ENCODE measurements at places on chromosomes 13 and 19. TPM values are rescaled to one million over a fixed set of nuclear protein-coding genes. Genes with fewer than 3 reads are reported as not detected.

DNA sequence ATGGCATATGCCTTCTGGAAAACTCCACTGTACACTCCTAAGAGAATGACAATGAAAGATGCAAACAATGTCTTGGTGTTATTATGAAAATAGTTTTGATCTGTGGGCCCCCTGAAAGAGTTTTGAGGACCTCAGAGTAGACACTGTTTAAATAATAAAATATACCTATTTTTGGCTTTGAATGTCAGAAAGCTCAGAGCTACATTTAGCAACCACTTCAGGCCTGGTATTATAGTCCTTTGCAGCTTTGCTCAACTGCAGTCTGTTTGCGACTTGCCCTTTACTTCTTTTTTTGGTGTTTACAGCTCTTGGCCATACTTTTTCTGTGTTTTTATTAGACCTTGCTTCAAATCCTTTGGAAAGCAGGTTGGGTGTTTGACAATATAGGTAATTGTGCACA, 5.8 kb upstream of the UBE2L5 start:
- no peak for DNase-seq

The DNAJB1 gene
- 113 TPM for total RNA-seq

GRCh38 chr19:55354698-55355212, at the start of gene COX6B2:
TSS of gene COX6B2 (minus strand) at chr19:55354719. CDS start at chr19:55354521, 198 bp downstream.
- DNase-seq: no peak

- no peak for DNase-seq
Observed at GRCh38 chr19:5337708-5338655, 2.6 kb downstream of the PTPRS start.

- DNase-seq: no peak
Observed at GRCh38 chr19:4717966-4718701, 5.5 kb downstream of the DPP9 start.

The FOSB gene
- total RNA-seq: 10.2 TPM

DNA sequence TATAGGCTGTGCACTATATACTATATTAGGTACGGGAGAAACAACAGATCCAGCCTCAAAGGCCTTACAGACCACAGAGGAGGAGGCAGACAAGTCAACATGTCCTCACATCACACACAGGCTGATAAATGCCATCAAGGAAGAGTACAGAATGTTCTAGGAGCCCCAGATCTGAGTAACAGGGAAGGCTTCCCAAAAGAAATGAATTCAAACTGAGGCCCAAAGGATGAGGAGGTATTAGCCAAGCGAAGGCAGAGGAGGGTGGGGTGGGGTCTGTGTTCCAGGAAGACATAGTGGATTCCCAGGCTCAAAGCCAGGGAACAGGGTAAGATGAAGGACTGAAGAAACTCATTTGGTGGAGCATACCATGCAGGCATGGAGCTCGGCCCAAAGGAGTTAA, 55.1 kb downstream of the RXFP2 start:
- no peak for DNase-seq

DNA sequence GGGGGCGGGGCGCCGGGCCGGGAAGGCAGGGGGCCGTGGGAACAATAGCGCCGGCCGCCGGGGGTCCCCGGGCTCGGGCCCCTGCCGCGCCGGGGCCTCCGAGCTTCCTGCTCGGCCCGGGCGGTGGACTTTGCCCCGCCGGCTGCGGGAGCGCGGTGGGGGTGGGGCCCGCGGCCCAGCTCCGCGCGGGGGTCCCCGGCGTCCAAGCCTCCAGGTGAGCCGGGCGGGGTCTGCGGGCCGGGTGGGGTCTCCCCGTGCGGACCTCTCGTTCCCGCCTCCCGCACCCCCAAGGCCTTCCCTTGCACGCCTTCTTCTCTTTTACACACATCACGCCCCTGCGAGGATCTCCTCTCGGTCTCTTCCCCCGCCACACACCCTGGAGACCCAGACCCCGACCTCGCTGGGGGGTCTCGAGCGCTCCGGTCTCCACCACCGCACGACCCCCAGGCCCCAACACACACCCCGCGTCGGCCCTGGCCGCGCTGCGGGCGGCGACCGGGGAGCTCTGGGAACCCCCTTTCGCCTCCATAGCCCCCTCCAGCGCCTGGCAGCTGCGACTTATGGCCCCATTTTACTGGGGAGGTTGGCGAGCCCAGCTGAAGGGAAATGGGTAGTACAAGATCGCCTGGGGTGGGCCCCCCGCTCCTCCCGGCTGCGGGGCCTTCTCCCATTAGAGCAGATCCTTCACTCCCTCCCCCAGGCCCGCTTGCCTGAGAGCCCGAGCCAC, 711 bp downstream of the CAMSAP3 start:
- DNase-seq: no peak

- DNase-seq: no peak
Observed at GRCh38 chr13:42803563-42804204, 22.3 kb downstream of the FAM216B start.

GRCh38 chr19:55451163-55451964, 8.3 kb upstream of the SHISA7 start:
- DNase-seq: no peak

DNA sequence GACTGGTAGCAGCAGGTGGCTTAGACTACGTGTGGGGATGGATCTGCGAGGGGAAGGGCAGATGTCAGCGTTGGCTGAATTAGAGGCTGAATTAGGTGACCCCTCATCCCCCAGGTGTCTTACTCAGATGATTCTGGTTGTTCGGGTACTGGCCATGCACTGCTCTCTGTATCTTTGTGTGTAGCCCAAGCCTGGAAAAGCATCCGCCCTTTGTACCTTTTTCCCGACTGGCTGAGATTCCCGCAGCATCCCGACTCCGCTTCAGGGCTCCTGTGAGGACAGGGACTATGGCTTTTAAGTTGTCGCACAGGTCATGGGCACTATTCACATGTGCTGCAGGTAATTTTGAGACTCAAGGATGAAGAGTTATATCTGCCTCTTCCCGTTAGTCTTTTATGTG, 7.2 kb downstream of the TFDP1 start:
- DNase-seq: no peak

The RCBTB1 gene
- 16.0 TPM for total RNA-seq

The NLRP4 gene
- not detected for total RNA-seq

DNA sequence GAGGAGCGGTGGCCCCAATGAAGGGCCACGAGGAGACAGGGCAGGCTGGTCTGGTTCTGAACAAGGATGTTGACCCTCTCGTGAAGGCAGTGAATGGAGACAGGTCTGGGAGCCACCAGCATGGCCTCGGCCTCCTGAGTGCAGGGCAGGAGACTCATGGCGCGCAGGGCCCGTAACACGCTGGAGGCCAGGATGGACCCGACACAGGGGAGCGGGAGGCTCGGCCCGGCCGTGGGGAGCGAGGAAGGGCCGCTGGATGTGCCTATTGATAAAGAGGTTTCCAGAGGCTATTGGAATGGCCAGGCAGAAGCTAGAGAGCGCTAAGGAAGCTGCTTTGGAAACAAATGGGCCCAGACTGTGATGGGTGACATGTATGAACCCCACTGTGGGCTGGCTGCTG, 132.5 kb downstream of the STK24 start:
- DNase-seq: no peak

DNA sequence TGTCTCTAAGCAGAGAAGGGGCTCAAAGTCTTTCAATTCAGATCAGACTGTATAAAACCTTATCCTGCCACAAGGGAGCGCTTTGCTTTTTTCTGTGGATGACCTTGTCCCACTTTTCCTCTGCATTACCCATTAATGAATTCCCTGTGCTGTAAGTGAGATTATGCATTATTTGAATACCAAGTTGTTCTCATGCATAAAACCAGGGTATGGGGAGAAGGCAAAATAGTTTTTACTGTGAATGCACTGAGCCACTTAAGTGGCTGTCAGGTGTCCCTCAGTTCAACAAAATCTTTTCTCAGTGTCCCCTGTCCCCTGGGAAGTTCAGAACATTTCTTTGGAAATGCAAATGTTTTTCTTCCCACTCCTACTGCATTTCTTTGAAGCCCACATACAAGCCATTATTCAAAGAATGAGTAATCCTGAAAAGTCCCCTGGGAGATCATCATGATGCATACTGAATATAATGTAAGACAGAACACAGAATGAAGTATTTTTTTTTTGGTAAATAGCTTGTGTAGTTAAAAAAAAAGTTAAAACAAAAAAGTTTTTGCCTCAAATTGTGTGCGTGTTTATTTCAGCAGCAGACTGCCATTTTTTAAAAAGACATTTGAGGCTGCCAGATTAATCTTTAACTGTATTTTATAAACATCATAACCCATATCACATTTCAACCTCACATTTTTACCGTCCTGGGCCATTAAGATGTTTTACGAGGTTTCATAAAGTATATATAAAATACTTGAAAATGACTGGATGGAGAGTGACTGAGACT, 506.7 kb upstream of the PCDH9 start:
- no peak for DNase-seq

The IRGC gene
- not detected for total RNA-seq

DNA sequence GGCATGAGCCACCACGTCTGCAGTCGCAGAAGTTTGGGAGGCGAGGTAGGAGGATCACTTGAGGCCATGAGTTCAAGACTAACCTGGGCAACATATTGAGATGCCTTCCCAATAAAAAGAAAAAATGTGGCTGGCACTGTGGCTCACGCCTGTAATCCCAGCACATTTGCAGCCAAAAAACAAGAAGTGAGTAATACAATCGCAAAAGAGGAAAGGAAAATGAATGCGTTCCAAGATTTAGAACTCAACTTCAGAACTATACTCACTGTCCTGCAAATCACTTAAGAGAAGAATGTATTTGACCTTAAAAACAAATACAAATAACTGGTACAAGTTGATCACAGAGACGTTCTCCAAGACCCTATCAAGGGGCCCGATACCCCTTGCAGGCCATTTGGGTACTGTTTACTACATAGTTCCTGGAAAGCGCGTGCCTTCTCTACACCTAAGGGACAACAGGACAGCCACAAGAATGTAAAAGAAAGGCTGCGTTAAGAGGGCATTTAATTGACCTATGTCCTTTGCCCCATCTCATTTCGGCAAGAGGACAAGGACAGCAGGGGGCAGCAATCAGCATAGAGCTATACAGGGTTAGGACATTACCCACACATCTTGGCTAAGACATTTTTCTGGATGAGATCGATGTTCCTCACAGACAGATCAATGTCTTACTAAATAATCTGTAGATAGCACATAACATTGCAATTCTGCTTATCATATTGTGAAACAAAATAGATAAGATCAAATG, 41.3 kb downstream of the FLT3 start:
- peak; percentile 11 for DNase-seq

The ZNF562 gene
- 18.2 TPM for total RNA-seq

DNA sequence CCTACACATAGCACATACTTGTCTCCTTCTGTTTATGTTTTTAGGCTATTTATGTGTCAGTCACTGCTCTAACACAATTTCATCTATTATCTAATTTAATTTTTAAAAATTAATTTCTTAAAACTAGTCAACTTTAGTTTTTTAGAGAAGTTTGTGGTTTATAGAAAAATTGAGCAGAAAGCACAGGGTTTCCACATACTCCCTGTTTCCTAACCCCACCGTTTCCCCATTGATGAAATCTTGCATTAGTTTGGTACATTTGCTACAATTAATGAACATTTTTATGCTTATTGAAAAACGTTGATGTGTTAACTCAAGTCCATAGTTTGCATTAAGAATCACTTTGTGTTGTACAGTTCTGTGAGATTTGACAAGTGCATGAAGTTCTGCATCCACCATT, 53.5 kb downstream of the TNFSF13B start:
- no peak for DNase-seq

DNA sequence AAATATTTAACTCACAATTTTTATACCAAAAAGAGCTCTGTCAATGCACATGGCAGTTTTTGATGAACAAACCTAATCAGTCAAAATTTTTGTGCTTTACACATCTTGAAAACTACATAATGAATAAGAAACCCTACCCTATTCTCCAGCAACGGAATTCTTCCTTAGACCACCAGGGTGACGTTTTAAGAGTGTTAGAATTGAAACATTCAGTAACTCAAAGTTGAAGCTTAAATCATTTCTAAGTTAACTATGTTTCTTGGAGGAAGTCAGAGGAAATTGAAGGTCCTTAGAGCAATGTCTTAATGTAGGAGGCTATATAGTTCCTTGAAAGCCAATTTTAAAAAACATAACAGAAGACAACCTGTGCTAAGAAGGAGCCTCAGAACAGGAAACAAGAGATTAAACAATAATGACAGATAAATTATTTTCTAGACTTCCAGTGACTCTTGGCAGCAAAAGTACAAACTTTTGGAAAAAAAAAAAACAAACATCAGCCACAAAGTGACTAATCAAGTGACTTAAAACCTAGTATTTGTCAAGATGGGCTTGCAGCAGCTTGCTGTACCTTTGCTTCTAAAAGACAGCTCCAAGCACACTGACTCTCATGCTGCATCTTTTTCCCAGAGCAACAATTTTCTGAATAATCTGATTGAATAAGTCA, 6.2 kb downstream of the SPRY2 start:
- DNase-seq: no peak

GRCh38 chr13:99196466-99197116, 4.1 kb upstream of the UBAC2 start:
- DNase-seq: no peak

GRCh38 chr13:94700051-94700535, 12.3 kb downstream of the SOX21 start:
- no peak for DNase-seq

DNA sequence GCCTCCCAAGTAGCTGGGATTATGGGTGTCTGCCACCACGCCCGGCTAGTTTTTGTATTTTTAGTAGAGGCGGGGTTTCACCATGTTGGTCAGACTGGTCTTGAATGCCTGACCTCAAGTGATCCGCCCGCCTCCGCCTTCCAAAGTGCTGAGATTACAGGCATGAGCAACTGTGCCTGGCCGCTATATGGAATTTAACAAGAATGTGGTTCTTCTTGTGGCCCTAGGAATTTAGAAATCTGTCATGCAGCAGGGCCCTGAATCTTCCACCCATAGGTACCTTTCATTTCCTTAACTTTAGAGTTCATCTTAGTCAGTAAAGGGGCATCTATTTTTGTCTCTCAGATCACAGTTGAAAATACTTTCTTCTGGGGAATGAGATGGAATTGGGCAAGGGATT, 25.6 kb upstream of the NDFIP2 start:
- no peak for DNase-seq

The AMER2 gene
- total RNA-seq: not detected

The PSG2 gene
- total RNA-seq: not detected

DNA sequence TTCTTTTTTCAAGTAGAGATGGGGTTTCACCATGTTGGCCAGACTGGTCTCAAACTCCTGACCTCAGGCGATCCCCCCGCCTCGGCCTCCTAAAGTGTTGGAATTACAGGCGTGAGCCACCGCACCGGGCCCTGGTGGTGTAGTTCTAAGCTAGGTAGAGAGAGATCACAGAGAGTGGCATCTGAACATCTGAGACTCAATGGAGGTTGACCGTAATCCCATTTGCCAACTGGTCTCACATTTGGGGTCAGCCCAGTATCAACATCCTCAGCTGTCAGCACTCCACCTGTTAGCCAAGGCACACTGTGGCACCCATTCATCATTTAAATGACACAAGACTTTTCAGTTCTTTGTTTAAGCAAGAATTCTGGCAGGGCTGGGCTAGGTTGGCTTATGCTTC, 8.1 kb downstream of the SELENOW start:
- DNase-seq: no peak

GRCh38 chr13:31699650-31700049, 39.7 kb upstream of the RXFP2 start:
- DNase-seq: no peak

GRCh38 chr13:100334214-100334613, 245.3 kb downstream of the PCCA start:
- no peak for DNase-seq
